ENCODE measurements at places on chromosomes 7 and 10. TPM values are rescaled to one million over a fixed set of nuclear protein-coding genes. Genes with fewer than 3 reads are reported as not detected.

GRCh38 chr7:82375713-82376112 lies 67.9 kb downstream of the CACNA2D1 start:
- DNase-seq = no peak

GRCh38 chr10:132185601-132186487 lies 904 bp upstream of the DPYSL4 start:
- no peak for DNase-seq

DNA sequence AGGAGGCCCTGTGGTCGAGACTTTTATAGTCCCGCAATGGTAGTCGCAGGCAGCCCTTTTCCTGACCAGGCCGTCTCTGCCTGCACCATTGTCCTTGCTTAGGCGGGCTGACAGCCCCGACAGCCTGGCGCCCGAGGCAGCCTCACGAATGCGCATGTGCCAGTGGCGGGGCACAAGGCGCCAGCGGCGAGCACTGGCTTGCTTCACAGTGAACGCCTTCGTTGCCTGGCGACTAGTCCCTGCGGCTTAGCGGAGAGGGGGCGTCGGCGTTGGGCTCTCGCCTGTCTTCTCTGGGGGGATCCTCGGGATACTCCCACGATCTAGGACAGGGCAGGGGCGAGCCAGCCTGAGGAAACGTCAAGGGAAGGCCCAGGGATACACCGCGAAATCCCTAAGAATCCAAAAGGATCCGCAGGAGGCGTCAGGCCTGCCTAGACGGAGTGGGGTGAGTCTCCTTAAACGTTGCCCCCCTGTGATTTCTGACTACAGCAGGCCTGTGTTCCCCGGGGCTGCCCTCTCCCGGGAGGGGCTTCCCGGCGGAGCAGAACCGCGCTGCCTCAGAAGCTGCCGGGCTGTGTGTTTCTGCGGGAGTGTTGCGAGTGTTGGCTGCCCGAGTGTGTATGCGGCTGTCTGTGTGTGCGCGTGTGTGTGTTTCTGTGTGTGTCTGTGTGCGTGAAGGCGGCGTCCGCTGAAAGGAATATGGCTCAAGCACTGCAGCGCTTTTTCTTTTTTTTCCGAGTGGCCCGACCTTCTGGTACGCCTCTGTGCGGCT lies 20.5 kb upstream of the ZNF273 start:
- DNase-seq = peak; percentile 53

GRCh38 chr7:2069472-2069860 lies 163.3 kb downstream of the MAD1L1 start:
- DNase-seq = no peak

DNA sequence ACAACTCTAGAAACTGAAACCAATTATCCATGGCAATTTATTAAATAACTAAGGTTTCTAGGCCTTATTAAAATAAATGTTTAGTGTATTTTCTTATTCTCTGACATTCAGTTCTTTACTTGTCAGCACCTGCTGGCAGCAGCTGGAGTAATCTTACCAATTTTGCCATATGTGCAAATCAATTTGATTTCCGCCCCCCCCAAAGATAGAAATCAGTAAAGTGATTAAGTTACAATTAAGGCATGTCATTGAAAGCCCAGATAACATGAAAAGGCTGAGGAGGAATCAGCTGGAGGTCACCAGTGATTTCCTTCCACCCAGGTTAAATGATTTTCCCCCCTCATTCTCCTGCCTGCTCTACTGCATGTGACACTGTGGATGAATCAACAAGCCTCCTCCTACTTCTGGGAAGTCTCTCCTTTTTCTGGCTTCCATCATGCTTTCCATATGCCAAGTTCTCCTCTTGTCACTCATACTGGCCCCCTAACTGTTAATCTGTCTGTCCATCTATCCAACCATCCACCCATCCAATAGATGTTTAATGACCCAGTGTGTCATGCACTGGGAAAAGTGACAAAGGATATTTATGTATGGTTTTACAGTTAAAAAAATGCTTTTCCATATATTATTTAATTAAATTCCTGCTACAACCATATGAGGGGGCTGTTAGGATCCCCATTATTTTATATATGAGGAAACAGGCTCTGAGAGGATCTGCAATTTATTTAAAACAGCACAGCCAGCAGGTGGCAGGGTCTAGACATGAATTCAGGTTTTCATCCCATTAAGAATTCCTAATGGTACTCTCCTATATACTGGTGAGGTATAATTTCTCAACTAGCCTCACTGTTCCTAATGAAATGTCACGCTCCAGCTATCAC lies 116.5 kb downstream of the ATXN7L1 start:
- DNase-seq = peak; percentile 50

Gene SPDYE2
- 14.8 TPM for polyA plus RNA-seq

- DNase-seq = no peak
Observed at GRCh38 chr7:140635816-140636215, 4.8 kb downstream of the DENND2A start.

GRCh38 chr7:139753081-139753692 lies 24.6 kb downstream of the HIPK2 start:
- no peak for DNase-seq

Gene CCDC172
- polyA plus RNA-seq = not detected

Gene NRAP
- polyA plus RNA-seq = not detected

Gene AS3MT
- polyA plus RNA-seq = 21.8 TPM

GRCh38 chr7:92781117-92781720 lies 55.2 kb downstream of the CDK6 start:
- peak; percentile 28 for DNase-seq

DNA sequence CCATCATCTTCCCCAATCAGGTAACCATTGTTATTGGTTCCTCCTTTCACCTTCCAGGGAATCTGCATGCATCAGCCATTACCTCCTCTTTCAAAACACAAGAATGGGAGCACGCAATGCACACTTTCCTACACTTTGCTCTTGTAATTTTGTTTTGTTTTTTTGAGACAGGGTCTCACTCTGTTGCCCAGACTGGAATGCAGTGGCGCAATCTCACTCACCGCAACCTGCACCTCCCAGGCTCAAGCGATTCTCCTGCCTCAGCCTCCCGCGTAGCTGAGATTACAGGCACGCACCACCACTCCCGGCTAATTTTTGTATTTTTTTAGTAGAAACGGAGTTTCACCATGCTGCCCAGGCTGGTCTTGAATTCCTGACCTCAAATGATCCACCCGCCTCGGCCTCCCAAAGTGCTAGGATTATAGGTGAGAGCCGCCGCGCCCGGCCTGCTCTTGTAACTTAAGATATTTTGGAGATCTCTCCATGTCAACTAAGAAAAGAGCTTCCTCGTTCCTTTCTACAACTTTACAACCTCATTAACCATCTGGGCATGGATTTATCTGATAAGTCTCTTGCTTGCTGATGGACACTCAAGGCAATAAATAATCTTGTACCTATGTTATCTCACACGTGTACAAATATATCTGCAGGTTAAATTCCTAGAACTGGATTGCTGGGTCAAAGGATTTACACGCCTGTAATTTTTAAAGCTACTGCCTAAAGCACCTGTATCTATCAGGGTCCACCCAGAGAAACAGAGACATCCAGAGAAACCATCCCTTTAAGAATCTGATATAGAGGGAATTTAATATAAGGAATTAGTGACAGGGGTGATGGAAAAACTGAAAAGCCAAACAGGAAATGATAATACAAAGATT lies 4.2 kb downstream of the CYTH3 start:
- no peak for DNase-seq

Gene OR2A7
- polyA plus RNA-seq = 9.4 TPM

Gene GIMAP4
- 26.3 TPM for polyA plus RNA-seq

Gene ABI1
- polyA plus RNA-seq = 72.4 TPM

- DNase-seq = no peak
Observed at GRCh38 chr10:60466267-60467201, 76.9 kb upstream of the ANK3 start.
